ENCODE measurements at places on chromosomes 5 and 9. TPM values are rescaled to one million over a fixed set of nuclear protein-coding genes. Genes with fewer than 3 reads are reported as not detected.

Gene PDLIM4
- not detected for polyA plus RNA-seq

Gene IGIP
- 0.78 TPM for polyA plus RNA-seq

Gene KIAA1191
- 71.5 TPM for polyA plus RNA-seq

Gene CDK5RAP2
- polyA plus RNA-seq = 30.4 TPM

Gene GABBR2
- not detected for polyA plus RNA-seq

Gene TRMO
- 31.2 TPM for polyA plus RNA-seq

Gene RAI14
- polyA plus RNA-seq = 2.4 TPM

Gene AMBP
- not detected for polyA plus RNA-seq

Gene HOMER1
- 1.7 TPM for polyA plus RNA-seq

Gene TENT4A
- polyA plus RNA-seq = 1.8 TPM

Gene SPINK6
- polyA plus RNA-seq = not detected

Gene NFIB
- not detected for polyA plus RNA-seq

Gene UBTD2
- 2.2 TPM for polyA plus RNA-seq

Gene SHB
- 0.16 TPM for polyA plus RNA-seq

Gene ZNF367
- polyA plus RNA-seq = 1.7 TPM

Gene GLDC
- 0.20 TPM for polyA plus RNA-seq

Gene CMYA5
- 0.19 TPM for polyA plus RNA-seq

Gene FOXD4
- not detected for polyA plus RNA-seq
